ENCODE measurements at places on chromosomes 16 and 17.
A peak's percentile ranks its signal among the peaks of the same experiment; 100 is the strongest.

DNA sequence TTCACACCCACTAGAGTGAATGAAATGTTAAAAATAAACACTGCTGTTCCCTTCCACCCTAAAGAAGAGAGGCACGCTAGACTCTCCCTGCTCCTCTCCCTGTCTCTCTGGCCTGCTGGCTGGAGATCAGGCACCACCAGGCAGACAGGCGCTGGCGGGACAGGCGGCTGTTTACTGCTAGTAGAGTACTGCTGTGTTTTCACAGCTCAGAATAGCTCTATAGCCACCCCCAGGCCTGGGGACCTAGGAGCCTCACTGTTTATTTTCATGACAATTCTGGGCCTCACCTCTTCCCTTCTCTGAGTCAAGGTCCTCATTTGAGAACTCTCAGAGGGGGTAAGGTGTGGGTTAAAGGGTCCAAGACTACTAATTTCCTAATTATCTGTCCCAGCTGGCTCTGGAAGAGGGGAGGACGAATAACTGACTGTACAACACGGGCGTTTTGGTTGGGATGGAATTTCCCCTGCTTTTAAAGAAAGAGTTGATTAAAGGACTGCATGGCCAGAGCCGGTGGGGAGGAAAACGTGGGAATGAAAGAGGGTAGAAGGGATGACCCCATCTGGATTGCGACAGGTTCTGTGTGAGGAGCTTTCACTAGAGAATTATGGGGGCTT is 9.0 kb upstream of the G6PC1 start:
- peak; percentile 73 for DNase-seq

GRCh38 chr17:58643147-58643546 is 48.7 kb downstream of the TEX14 start:
- no peak for DNase-seq

DNA sequence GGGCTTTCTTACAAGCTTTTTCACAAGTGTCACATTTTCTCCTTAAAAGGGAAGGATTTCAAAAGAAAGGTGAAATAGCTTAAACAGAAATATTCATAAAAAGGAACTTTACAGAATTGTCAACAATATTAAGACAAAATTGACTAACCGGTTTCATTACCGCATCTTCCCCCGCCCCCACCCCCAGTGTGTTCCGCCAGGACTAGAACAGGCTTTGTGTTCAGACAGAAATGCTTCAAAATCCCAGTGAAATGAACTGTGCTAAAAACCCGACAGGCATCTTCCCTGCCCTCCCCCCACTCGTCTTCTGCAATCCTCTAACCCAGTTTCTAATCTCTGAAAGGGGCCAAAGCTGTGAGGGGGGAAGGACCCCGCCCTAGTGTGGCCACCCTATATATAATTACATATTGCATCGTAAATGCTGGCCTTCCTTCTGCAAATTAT is 990 bp upstream of the ROGDI start:
- no peak for DNase-seq

- DNase-seq: no peak
These were observed 50.1 kb downstream of the XPO6 start for GRCh38 chr16:28161626-28162025.

DNA sequence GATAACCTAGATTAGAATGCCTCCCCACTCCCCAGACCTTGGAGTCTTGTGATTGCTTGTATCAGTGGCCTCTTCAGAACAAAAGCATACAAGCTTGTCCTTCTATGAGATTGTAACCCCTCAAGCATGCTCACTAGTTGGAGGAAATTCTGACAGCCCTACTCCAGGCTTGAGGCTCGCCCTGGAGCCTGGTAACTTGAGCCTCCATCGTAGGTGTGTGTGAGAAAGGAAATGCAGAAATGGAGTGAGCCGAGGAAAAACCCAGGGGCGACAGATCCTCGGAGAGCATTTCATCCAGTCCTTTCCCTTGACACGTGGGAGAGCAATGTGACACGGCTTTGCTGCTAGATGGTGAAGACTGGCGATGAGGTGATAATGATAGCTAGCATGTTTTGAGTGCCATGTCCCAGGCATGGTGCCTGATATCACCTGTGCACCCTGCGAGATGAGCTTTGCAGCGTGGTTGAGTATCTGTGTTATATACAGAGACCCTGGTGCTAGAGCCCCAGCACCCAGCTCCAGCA is 31.2 kb downstream of the GNAO1 start:
- peak; percentile 15 for DNase-seq

DNA sequence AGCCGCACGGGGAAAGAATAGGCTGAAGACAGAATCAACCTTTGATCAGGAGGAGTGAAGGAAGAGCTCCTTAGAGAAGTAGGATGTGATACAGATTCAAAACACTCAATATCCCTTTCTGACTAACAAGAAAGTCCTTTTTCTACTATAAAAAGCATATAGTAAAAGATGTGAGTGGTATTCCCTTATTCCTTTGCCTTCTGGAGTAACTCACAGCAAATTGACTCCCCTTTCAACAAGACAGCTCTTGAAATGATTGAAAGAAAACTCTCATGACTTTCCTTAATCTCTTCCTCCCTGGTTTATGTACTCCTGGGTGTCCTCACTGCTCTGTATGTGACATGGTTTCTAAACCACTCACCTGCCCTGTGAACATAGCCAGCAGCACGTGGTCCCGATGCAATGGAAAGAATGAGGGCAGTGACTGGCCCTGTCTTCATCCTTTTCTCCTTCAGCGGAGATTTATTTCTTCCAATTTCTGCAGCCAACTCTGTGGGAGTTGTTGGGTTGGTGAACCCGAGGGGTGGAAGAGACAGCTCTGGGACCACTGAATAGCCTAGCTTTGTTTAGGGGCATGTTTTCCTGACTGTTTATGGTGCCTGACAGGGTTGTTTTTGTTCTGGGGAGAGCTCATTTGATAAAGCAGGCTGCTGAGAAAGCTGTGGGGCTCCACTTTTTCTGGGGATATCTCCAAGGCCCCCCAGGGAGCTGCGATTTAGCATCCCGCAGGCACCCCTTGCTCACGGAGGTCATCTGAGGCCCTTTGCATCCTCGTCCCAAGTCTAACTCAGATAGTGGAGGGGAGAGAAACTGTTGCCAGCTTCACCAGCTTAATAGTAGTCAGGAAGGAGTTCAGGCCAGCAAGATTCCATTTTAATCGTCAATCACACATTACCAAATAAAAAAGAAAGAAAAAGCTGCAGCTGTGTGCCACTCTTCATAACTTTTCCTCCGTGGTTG is 46.7 kb downstream of the MAP2K6 start:
- DNase-seq: no peak

DNA sequence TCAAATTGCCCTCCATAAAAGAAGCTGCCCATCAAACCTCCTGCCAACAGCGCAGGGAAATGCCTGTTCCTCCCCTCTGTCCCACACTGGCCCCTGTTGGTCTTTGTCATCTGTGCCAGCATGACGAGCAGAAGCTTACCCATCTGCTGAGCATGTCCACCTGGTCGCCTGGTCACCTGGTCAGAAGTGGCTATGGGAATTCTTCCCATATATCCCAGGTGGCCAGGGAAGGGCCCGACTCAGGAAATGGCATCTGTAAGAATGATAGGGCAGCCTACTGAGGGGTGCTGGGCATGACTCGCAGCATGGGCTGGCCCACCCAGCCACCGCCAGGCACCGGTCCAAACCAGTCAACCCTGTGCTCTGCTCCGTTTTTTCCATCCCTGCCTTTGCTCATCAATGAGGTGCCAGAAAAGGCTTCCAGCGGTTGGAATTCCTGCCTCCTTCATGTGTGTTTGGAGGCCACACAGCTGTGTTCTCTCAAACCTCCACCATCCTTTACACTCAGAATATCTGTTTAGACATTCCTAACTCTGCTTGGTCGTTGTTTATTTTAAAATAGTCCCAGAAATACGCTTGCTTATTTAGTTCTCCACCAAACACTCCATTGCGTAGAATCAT is 145.2 kb downstream of the CLEC16A start:
- no peak for DNase-seq

GRCh38 chr17:59751955-59752413 is 44.5 kb downstream of the VMP1 start:
- no peak for DNase-seq

- peak; percentile 27 for DNase-seq
These were observed 27.6 kb downstream of the ELAC2 start for GRCh38 chr17:12990041-12990808.

- DNase-seq: peak; percentile 41
These were observed 5.7 kb downstream of the ENO3 start for GRCh38 chr17:4956493-4957061.

DNA sequence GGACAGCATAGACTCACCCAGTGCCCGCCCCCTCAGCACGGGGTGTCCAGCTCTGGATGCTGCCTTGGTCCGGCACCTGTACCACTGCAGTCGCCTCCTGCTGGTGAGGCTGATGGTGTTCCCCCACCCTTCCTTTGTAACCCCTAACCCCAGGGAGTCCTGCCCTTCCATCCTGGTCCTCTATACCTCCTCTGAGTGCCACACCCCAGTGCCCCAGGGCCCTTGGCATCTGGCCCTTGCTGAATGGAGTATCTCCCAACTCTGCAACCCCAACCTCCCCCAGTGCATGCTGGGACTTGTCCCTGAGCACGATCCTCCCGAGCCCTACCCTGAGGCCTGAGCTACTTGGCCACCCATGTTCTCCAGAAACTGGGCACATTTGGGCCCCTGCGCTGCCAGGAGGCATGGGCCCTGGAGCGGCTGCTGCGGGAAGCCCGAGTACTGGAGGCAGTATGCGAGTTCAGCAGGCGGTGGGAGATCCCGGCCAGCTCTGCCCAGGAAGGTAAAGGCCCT is 15.8 kb downstream of the RIPOR1 start:
- DNase-seq: no peak

- DNase-seq: no peak
These were observed 113.1 kb downstream of the ZFHX3 start for GRCh38 chr16:72934636-72935403.

DNA sequence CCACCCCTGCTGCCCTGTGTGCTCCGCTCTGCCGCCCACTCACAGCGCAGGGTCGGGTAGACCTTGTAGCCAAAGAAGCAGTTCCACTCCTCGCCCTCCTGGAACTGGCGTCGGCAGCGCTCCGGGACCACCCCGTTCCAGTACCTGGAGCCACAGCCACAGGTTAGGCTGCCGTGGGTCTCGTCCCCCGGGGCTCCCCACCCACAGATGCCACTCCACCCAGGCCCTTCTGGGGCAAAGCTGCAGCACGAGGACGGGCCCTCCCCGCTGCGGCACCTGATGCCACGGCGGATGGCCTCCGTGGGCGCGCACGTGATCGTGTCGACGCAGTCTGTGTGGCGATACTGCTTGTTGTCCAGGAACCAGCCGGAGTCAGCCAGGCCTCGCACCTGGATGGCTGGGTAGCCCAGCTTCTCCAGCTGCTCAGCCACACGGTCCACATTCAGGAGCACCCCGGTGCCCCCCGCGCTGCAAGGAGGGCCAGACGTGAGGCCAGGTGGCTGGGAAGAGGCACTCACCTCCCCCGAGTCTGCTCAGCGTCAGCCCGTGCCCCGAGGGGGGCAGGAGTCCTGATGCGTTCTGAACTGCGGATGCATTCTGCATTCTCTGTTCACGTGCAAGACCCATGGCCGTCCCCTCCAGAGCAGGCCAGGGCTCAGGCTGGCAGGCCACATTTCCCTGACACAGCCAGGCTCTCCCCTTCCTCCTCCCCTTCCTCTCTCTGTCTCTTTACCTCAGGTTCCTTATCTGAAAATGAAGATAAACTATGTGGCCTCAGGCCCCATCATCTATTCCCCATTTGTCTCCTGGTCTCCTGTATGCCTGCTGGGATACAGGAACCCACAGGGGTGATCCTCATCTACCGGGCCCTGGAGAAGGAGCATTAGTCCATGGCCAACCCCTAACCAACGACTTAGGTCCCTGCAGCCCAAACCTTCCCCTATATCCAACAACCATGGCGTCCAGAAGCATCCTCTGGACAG is 4.1 kb downstream of the NOTUM start:
- no peak for DNase-seq

- DNase-seq: no peak
These were observed 14.7 kb downstream of the PHB1 start for GRCh38 chr17:49399995-49400394.

- no peak for DNase-seq
These were observed 49.2 kb downstream of the MEOX1 start for GRCh38 chr17:43612515-43612914.

DNA sequence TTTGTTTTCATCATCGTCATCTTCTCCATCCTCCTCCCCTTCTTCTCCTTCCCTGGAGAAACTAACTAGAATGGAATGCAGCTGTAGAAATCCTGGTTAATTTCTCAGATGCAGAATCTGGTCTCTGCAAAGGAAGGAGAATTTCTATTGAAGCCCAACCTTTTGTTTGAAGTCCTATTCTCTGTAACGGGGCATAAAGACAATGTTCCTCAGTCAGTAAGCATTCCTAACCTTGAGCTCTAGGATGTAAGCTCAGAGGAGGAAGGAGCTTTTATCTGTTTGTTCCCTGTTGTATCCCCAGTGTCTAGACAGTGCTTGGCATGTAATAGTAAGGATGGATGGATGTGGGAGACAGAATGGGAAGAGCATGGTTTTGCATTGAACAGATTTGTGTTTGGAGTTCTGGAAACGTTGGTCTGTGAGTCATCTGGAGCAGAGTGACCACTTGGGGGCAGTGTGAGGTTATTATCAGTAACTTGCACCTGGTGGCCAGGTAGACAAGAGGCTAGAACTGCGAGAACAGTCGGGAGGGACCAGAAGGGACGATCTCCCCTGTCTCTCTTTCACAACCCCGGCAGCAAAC is 363.7 kb downstream of the SNX29 start:
- peak; percentile 62 for DNase-seq

DNA sequence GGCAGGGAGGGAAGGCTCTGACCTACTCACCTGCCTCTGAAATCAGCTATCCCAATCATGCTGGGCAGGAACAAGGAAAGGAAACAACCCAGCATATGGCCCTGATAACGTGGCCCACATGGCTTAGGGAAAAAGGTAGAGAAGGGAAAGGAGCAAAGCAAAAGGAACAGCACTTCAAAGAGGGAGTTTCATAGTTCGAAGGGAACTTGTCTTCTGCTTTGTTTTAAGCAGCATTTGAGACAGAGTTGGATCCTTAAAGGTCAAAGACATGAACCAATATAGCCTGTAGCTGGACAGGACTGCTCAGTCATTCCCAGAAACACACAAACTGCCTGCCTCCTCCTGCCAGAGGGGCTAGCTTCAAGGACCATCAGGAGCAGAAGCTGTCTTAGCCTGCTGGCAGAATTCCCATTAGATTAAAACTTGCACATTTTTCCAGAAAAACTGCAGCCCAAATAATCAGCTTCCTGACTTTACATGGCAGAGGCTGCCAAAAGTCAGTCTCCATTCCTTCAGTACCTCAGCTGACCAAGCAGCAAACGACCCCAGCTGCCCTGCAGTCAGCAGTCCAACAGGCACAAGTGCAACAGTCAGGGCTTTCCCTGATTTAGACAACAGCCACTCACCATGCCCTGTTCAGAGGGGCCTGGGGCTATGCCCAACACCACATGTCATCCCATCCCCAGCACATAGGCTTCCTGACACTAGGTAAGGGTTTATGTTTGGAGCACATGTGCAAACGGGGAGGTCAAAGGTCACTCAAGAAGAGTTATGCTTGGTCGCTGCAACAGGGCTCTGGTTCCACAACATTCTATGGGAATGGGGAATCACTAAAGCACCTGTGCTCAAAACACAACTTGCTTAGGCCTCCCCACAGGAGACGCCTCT is 32.5 kb downstream of the RANBP10 start:
- no peak for DNase-seq
